ENCODE measurements at places on chromosomes 11 and 22. TPM values are rescaled to one million over a fixed set of nuclear protein-coding genes. Genes with fewer than 3 reads are reported as not detected.

Gene ISX
- not detected for total RNA-seq

Gene DDTL
- total RNA-seq = not detected

Gene ROBO4
- 13.8 TPM for total RNA-seq

Gene C11orf21
- 0.71 TPM for total RNA-seq

Gene ZNF70
- 2.9 TPM for total RNA-seq

Gene AQP11
- 0.36 TPM for total RNA-seq

Gene SLC29A2
- total RNA-seq = 0.55 TPM

Gene KRTAP5-10
- total RNA-seq = not detected

Gene FDX1
- 13.8 TPM for total RNA-seq

Gene TIMP3
- total RNA-seq = 295 TPM

Gene DKK3
- total RNA-seq = 84.7 TPM

Gene OR10D3
- total RNA-seq = not detected

Gene DGCR2
- 31.5 TPM for total RNA-seq

Gene ZNF214
- total RNA-seq = 3.1 TPM

Gene FAM118A
- total RNA-seq = 126 TPM

Gene CAPN5
- total RNA-seq = 4.1 TPM

Gene SERPINH1
- total RNA-seq = 188 TPM

Gene PTGDR2
- 0.71 TPM for total RNA-seq

Gene CSRP3
- not detected for total RNA-seq

Gene OVCH2
- total RNA-seq = not detected

Gene ADORA2A
- total RNA-seq = 3.6 TPM

Gene IRAG1
- total RNA-seq = 127 TPM

Gene YAP1
- 167 TPM for total RNA-seq

Gene APOL4
- 1.2 TPM for total RNA-seq

Gene ANO1
- 19.3 TPM for total RNA-seq

Gene TTLL12
- 17.9 TPM for total RNA-seq

Gene CARNS1
- total RNA-seq = 0.16 TPM

Gene PANX3
- not detected for total RNA-seq
